ENCODE measurements at places on chromosomes 1 and 21. TPM values are rescaled to one million over a fixed set of nuclear protein-coding genes. Genes with fewer than 3 reads are reported as not detected.

DNA sequence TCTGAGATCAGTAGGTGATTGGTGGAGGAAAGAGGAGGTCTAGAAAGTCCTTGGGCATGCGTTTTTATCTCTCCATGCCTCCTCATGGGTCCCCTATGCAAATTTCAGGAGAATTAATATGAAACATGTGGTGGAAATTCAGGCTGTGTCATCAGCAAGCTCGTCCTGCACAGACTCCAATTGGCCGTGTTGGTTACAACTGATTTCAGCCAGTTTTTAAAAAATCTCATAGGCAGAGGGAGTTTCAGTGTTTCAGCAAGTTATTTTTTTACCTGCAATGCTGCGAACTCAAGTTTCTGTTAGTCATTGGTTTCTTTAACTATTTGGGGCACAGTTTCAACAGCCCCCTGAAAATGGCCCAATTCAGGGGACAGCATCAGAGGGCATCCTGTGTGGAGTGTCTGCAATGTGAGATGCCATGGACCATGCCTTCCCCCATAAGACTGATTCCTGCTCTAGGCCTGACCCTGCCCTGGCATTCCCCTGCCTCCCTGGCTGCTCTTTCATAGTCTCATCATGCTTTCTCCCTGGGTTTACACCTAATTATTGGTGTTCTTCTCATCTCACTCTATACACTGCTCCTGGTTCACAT is 59.9 kb downstream of the C1orf198 start:
- H3K36me3 ChIP-seq, result no peaks in the 10 kb centered on the region
- no peak overlapping the region for H3K27ac ChIP-seq
- DNase-seq, result no peak
- H3K27me3 ChIP-seq, result peaks cover 13% of the 10 kb centered on the region
- H3K4me3 ChIP-seq, result no peak overlapping the region

GRCh38 chr1:245026247-245026646 is 128.5 kb upstream of the KIF26B start:
- peaks cover 14% of the 10 kb centered on the region for H3K4me1 ChIP-seq
- H3K36me3 ChIP-seq, result no peaks in the 10 kb centered on the region
- no peak for DNase-seq
- no peaks in the 10 kb centered on the region for H3K27me3 ChIP-seq

- no peak overlapping the region for H3K27ac ChIP-seq
- no peaks in the 10 kb centered on the region for H3K36me3 ChIP-seq
- peak; percentile 61 for DNase-seq
- peaks cover 13% of the 10 kb centered on the region for H3K4me1 ChIP-seq
Observed at GRCh38 chr1:31182352-31182751, 57.3 kb downstream of the NKAIN1 start.

- no peaks in the 10 kb centered on the region for H3K27me3 ChIP-seq
- H3K27ac ChIP-seq, result no peak overlapping the region
- H3K4me1 ChIP-seq, result peaks cover 35% of the 10 kb centered on the region
- H3K36me3 ChIP-seq, result peaks cover 2% of the 10 kb centered on the region
- no peak overlapping the region for H3K4me3 ChIP-seq
- DNase-seq, result no peak
Observed at GRCh38 chr1:92458146-92458545, 28.6 kb downstream of the GFI1 start.

DNA sequence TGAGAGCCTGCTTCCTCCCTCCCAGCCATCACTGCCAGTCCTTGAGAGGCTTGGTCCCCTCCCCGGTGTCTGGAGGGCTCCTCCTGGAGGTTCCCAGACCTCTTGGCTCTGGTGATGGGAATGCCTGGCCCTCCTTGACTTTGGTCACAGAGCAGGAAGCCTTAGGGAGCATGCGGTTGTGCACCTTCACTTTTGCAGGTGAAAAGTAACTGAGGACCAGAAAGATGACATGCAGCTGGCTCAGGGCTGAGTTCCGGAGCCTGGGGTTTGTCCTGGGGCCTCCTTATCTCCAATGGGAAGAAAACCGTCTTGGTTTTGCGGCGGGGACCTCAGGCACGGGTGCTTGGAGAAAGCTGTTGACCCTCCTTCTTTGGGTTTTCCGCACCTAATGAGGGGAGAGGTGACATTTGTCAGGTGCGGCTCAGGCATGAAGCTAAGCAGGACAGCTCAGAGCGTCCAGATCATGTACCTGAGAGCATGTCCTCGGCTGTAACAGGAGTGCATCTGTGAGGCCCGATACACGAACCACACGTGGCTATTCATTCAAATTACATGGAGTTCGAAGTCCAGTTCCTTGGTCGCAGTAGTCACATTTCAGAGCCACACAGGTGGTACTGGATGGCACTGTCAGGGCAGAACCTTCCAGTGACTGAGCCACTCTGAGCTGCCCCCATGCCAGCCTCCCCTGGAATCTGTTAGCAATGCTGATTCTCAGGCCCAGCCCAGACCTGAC is 608 bp upstream of the MX2 start:
- no peak for DNase-seq
- peaks cover 34% of the 10 kb centered on the region for H3K36me3 ChIP-seq
- peak overlapping the region; percentile 90 for H3K4me3 ChIP-seq

- H3K27ac ChIP-seq, result no peak overlapping the region
- DNase-seq, result no peak
- no peaks in the 10 kb centered on the region for H3K36me3 ChIP-seq
- no peaks in the 10 kb centered on the region for H3K4me1 ChIP-seq
Observed at GRCh38 chr1:154485106-154485505, 16.9 kb upstream of the TDRD10 start.

DNA sequence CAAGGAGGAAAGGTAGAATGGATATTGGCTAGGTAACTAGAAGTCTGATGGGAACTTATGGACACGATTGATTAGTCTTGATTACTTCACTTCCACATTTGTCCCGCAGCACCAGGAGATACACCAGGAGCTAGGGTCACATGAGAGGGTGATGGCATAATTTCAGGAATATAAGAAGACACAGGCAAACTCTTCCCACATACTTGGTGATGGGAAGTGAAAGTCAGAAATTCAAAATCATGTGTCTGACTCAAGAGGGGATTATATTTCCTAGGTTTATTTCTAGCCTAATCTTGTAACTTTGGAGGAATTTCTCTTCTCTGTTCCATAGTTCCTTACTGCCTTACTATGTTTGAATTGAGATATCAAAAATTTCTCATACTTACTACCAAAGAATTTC is 185.0 kb downstream of the PBX1 start:
- no peaks in the 10 kb centered on the region for H3K4me1 ChIP-seq
- no peak overlapping the region for H3K27ac ChIP-seq
- DNase-seq, result no peak
- no peak overlapping the region for H3K4me3 ChIP-seq

DNA sequence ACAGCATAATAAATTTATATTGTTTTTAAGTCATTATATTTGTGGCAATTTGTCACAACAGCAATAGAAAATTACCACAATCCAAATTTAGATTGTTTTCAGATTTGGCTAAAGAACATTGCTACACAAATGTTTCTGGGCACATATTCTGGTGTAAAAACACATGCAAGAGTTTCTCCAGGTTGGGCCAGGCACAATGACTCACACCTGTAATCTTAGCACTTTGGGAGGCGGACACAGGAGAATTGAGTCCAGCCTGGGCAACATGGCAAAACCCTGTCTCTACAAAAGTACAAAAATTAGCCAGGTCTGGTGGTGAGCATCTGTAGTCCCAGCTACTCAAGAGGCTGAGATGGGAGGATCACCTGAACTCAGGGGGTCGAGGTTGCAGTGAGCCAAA is 8.4 kb downstream of the ERO1B start:
- no peaks in the 10 kb centered on the region for H3K27me3 ChIP-seq
- H3K27ac ChIP-seq, result no peak overlapping the region
- peaks cover 2% of the 10 kb centered on the region for H3K36me3 ChIP-seq
- DNase-seq, result no peak

Gene OR2T33
- not detected for total RNA-seq

Gene KCNE2
- not detected for total RNA-seq

Gene VPS72
- 79.6 TPM for total RNA-seq

Gene MPZ
- total RNA-seq, result 4.5 TPM

Gene SYPL2
- not detected for total RNA-seq

Gene CCDC181
- not detected for total RNA-seq

Gene RNF220
- 88.4 TPM for total RNA-seq

Gene LCE1C
- total RNA-seq, result not detected

Data from activated CD4-positive, alpha-beta T cell treated with anti-CD3 and anti-CD28 coated beads, Interleukin-2, amount 10 ng/mL, durations not matched to agents 7 days and 5 days (primary cell).